ENCODE measurements at places on chromosomes 1 and 21. TPM values are rescaled to one million over a fixed set of nuclear protein-coding genes. Genes with fewer than 3 reads are reported as not detected.

- no peak for DNase-seq
Observed at GRCh38 chr1:213871179-213871578, 116.6 kb upstream of the PROX1 start.

The SH3BGR gene
- total RNA-seq = 4.1 TPM

The DIO1 gene
- total RNA-seq = not detected

GRCh38 chr1:51290489-51290847 lies 39.9 kb downstream of the TTC39A start:
- no peak for DNase-seq

The CELA2B gene
- not detected for total RNA-seq

DNA sequence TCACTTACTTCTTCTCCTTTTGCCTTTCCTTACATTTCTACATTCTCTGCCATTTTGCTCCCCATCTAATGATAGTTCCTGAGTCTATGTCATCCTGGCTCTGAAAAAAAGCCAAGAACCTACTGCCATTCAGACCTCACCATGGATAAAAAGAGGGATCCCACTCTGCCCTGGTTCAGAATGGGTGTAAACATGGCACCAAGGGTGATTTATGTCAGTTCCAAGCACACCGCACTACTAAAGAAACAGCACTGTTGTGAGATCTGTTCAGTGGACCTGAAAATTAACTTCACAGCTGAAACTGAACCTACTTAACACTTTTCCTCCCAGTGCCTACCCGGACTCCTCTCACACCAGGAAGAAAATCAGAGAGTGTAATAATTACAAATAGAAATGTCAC lies 72.3 kb upstream of the NTPCR start:
- no peak for DNase-seq

The OR10R2 gene
- not detected for total RNA-seq

- no peak for DNase-seq
Observed at GRCh38 chr1:93296555-93297154, 49.1 kb upstream of the DR1 start.

The FALEC gene
- not detected for total RNA-seq

The TP73 gene
- total RNA-seq = 0.32 TPM

DNA sequence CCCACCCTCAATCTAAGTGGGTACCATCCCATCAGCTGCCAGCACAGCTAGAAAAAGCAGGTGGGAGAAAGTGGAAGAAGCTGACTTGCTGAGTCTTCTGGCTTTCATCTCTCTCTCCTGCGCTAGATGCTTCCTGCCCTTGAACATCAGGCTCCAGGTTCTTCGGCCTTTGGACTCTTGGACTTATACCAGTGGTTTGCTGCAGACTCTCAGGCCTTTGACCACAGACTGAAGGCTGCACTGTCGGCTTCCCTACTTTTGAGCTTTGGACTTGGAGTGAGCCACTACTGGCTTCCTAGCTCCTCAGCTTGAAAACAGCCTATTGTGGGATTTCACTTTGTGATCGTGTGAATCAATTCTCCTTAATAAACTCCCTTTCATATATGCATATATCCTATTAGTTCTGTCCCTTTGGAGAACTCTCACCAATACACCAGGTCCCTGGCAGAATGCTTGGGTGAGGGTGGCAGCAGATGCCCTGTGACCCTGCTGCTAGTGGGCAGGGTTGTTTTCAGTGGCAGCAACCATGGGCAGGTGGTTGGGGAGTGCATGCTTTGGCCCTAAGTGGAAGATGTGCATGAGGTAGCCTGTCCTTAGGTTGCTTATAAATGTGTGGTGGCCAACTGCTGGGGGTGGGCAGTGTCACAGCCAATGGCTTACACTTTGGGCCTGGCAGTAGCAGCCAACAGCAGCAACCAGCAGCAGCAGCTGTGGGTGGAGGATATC lies 10.8 kb upstream of the ADAM30 start:
- no peak for DNase-seq

GRCh38 chr1:21935393-21935804 lies 1.7 kb downstream of the HSPG2 start:
- no peak for DNase-seq

The FBXO2 gene
- 2.2 TPM for total RNA-seq

- DNase-seq = no peak
Observed at GRCh38 chr1:92043621-92044020, 13.8 kb downstream of the EPHX4 start.

GRCh38 chr1:227885648-227886502 lies 61.9 kb downstream of the WNT9A start:
- no peak for DNase-seq

DNA sequence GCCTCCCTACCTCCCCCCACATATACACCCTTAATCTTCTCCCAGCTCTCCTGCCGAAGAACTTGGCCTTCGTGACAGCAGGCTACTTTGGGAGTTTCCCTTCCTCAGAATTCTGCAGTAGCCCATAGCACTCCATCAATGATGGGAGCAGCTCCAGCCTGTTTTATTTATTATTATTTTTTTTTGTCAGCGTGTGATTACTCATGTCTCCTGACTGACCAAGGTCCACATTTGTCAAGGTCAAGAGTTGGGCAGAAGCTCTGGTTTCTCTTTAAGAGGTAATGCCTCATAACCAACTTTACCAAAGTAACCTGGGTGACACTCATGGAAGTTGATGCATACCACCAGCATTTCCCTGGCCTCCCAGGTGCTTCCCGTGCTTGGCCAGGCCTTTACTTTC lies 125.4 kb downstream of the ZZZ3 start:
- DNase-seq = no peak

DNA sequence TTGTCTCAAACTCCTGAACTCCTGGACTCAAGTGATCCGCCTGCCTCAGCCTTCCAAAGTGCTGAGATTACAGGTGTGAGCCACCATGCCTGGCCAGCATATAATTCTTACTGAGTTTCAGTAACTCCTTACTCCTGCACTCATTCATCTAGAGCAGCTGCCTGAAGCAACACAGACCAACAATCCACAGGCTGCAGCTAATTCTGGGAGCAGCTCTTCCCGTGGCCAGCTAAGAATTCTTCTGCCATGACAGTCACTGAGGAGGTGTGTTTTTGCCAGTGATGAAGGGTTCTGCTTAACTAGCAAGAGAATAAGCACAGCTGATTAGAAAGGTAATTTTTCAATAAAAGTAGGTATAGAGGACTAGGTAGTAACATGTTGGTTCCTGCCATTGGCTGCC lies 5.4 kb downstream of the VTCN1 start:
- no peak for DNase-seq

DNA sequence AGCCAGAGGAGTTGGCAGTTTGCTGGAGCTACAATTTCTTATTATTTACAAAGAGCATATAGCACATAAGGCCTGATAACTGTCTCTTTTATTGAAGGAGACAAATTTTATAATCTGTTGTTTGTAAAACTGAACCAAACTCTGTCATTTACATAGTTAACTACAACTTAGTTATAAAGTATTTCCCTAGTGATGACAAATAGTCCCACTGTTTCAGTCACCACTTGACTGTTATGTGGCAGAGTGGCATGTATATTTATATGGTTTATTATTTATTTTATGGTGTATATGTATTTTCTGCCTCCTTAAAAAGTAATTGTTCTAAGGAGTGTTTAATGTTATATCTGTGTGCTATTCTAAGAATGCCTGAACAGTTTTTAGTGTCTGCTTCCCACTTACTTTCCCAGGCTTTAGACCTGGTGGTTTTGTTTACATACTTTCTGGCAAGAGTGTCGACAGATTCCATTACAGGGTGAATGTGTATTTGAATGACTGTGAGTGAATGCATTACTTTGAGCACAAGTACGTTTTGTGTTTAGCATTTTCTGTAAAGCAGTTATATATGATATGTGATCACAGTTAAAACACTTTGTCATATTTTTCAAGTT lies 10.0 kb downstream of the TSEN15 start:
- no peak for DNase-seq

DNA sequence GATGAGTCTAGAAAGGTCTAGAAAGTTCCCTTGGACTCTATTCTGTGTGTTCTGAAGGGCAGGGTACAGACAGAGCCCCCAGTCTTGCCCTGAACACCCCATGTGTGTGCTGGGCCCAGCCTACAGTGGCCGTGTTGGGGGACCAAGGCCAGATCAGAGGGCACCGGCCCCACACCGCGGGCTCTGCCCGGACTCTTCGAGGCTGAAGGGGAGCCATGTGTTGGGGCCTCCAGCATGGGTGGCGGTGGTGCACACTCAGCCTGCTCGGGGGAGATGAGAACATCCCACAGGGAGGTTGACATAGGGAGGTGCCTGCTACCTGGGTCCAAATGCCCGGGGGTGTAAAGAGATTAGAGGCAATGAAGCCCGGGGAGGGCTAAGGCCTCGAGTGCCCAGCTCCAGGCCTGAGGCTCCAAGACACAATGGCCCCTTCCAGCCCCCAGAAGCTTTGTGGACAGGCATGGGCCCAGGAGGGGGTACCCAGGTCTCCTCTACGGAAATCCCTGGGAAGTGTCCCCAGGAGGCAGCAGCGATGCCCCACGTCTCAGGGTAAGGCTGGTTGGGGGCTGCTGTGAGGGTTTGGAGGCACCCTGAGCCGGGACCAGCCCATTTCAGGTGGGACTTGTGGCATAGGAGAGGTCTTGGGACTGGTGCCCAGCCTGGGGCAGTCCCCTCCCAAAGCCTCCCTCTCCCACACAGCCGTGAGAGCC lies 12.1 kb downstream of the ARHGEF16 start:
- no peak for DNase-seq

The NTMT2 gene
- total RNA-seq = not detected

- DNase-seq = no peak
Observed at GRCh38 chr1:25740071-25740470, 59.9 kb upstream of the SELENON start.

DNA sequence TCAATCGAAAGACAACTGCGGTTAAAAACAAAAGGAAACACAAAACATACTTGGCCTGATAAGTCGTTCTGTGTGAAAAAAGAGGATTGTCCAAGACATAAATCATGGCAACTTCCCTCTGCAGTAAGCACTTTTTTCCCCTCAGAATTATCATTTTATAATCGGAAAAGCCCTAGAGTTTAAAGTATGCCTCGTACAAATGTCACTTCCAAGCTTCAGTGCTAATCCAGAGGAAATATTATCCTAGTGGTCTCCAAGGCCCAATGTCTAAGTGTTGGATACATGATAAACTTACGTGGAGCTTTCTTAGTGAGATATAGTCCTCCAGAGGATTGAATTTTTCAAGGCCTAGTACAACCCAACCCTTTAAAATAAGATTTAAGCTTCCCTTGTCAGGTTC lies 11.2 kb upstream of the NTMT2 start:
- DNase-seq = no peak

GRCh38 chr1:78716186-78716585 lies 66.6 kb downstream of the IFI44 start:
- DNase-seq = no peak

DNA sequence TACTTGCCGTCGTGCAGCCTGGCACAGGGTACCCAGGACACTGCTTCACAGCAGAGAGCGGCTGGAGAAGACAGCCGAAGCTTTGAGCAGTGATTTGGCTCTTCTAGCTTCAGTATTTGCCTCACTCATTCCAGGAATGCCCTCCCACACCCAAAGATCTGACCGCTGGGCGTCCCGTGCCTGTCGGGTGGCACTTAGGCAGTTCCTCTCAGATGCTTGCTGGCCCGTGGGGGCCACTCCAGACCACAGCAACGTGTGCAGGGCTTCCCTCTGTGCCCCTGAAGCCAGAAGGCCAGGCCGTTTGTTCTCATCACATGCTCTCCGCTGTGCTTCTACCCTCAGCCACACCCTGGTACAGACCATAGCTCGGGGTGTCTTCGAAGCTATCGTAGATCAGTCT lies 17.0 kb downstream of the RRP1B start:
- DNase-seq = peak; percentile 8

DNA sequence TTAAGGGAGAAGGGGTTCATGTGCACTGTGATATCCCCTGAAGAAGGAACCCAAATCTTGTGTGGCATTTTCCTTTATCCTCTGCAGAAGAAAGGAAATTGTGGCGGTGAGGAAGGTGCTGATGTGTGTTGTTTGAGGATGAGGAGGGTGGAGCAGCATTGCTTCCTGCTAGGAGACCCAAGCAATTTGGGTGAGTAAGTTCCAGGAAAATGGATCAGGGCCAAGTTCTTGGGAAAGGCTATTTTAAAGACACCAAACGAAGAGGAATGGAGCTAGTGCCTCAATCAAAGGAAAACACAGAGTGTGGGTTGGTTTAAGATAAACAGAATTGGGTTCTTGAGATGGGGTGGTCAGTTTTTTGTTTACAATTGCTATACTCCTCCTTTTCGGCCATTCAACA lies 86.7 kb upstream of the MARK1 start:
- DNase-seq = no peak

DNA sequence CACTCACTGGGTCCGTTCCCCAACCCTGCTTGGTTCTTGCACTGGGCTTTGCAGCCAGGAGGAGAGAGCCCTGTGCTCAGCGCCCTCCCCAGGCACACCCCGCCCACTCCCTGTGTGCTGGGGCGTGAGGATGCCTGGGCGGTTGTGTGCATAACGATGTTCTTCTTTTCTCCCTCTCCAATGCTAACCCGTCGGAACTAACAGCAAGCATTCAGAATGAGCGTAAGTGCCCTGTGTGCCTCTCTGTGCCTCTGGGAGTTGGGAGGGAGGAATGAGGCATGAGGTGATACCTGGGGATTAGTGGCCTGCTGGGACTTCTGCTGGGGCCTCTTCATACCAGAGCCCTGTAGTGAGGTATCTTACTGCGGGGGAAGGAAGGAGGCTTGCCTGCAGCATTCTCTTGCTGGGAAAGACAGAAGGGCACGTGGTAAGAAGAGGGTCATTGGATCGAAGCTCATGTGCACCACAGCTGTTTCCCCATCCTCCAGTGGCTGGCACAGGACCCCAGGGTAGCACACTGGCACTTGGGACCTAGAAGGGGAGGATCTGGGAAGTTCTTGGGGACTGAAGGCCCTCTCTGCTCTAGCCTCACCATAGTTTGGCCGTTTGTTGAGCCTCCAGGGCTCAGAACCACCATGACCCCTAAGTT lies 79.8 kb downstream of the NFASC start:
- DNase-seq = no peak

DNA sequence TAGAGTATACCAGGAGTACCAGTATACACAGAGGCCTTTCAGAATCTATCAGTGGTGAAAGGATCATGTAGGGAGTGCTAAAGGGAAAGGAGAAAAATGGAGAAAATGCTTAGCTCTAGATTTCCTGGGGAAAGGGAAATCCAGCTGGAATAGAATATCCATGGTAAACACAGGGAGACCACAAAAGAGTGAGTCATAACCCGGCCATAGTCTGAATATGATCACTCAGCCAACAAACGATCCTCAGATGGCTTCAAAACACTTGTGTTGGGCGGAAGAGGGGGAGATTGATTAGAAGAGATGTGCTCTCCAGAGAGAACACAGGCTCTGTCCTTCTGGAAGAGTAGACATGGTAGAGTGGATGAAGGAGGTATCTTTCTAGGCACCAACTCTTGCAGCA lies 180.6 kb downstream of the PAPPA2 start:
- DNase-seq = peak; percentile 15

The JUN gene
- total RNA-seq = 5.4 TPM

GRCh38 chr1:44536357-44537209 lies 131.5 kb downstream of the RNF220 start:
- DNase-seq = no peak

The WNT2B gene
- total RNA-seq = 0.37 TPM

GRCh38 chr1:19628879-19629278 lies 15.2 kb upstream of the NBL1 start:
- no peak for DNase-seq

GRCh38 chr21:28496517-28496916 lies 496.2 kb downstream of the LTN1 start:
- no peak for DNase-seq

The DIRAS3 gene
- 0.24 TPM for total RNA-seq

The NPHS2 gene
- total RNA-seq = not detected
